Activated T-helper 1 cell treated with anti-CD3 and anti-CD28 coated beads, Interleukin-12 subunit alpha, Interleukin-12 subunit beta, Interleukin-2, Interleukin-4 antibody, amounts not matched to agents 30 ng/mL and 10 ng/mL and 1 ng/mL, durations not matched to agents 14 hours and 24 hours and 36 hours (primary cell): ENCODE measurements at places on chromosomes 16 and 17. TPM values are rescaled to one million over a fixed set of nuclear protein-coding genes. Genes with fewer than 3 reads are reported as not detected.

DNA sequence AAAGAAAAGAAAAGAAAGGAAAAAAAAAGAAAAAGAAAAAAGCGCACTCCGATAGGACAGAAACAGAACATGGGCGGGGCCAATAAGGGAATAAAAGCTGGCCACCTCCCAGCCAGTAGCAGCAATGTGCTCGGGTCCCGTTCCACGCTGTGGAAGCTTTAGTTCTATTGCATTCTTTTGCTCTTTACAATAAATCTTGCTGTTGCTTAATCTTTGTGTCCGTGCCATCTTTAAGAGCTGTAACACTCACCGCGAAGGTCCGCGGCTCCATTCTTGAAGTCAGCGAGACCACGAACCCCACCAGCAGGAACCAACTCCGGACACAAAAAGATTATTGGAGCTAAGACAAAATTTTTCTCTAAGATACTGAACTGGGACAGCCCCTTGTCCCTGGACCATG lies 3.1 kb upstream of the ARL5C start:
- H3K27me3 ChIP-seq, result peaks cover 31% of the 10 kb centered on the region
- H3K36me3 ChIP-seq, result no peaks in the 10 kb centered on the region
- H3K4me3 ChIP-seq, result no peak overlapping the region
- H3K27ac ChIP-seq, result no peak overlapping the region
- H3K4me1 ChIP-seq, result peaks cover 37% of the 10 kb centered on the region

DNA sequence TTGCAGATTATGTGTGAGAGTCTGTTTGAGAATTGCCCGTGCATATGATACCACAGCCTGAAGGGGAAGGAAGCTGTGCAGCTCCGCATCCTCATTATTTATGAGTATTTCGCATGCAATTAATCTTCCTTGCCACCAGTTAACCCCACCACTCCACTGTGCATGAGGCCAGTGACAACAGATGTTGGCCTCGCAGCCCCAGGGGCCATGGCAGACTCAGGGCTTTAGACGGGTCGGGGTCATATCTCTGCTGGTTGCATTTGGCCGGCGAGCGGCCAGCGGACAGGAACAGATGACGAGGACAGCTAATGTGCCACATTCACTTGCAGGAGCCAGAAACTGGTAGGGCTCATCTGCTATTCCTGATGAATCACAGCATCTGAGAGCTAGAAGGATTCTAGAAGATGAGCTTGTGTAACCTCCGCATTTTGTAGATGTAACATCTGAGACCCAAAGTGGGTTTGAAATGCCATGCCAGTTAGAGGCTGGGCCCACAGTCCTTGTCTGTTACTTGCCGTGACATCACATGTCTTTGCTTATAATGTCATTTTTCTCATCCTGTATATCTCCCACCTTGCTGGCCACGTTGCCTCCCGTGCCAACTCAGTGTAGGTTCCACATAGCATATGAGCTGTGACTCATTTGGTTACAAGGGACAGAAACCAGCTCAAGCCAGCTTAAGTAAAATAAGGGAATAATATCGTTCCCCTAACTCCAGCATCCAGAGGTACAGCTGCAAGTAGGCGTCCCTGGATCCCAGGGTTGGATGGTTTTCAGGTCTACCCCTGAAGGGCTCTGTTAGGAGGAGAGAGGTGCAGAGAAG lies 137.2 kb downstream of the SNX29 start:
- no peaks in the 10 kb centered on the region for H3K27me3 ChIP-seq
- H3K4me3 ChIP-seq, result no peak overlapping the region
- DNase-seq, result no peak
- no peaks in the 10 kb centered on the region for H3K4me1 ChIP-seq
- H3K27ac ChIP-seq, result no peak overlapping the region

KIF19 gene
- 0.10 and 0.13 TPM in 2 replicates for total RNA-seq

DNA sequence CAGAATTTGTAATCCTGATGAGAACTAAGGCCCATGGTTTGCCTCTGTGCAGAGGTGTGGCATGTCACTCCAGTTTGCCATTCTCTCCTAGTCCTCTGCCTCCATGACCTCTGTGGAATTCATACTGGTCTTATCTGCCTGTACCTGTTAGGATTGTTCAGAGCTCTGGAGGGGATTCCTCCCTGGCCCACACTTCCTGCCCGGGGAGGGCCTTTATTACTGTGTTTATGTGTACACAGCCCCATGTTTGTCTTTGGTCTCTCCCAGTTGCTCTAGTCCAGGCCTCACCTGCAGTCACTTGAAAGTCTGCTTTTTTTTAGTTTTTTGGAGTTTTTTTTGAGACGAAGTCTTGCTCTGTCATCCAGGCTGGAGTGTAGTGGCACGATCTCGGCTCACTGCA lies 36.4 kb downstream of the RHBDL3 start:
- H3K4me1 ChIP-seq, result no peaks in the 10 kb centered on the region
- H3K36me3 ChIP-seq, result no peaks in the 10 kb centered on the region
- no peak overlapping the region for H3K27ac ChIP-seq
- DNase-seq, result no peak

- H3K27me3 ChIP-seq, result no peaks in the 10 kb centered on the region
- no peak for DNase-seq
- peaks cover 4% of the 10 kb centered on the region for H3K36me3 ChIP-seq
- peaks cover 15% of the 10 kb centered on the region for H3K4me1 ChIP-seq
- H3K4me3 ChIP-seq, result no peak overlapping the region
- H3K27ac ChIP-seq, result no peak overlapping the region
Measured at GRCh38 chr16:88766975-88767374, 18.0 kb downstream of the PIEZO1 start.

- peaks cover 12% of the 10 kb centered on the region for H3K4me1 ChIP-seq
- peak overlapping the region; percentile 92 for H3K4me3 ChIP-seq
- H3K36me3 ChIP-seq, result no peaks in the 10 kb centered on the region
- no peak overlapping the region for H3K27ac ChIP-seq
Measured at GRCh38 chr17:58757162-58757613, 1.5 kb downstream of the PPM1E start.

GRCh38 chr16:79296491-79296890 lies 304.0 kb downstream of the MAF start:
- H3K4me3 ChIP-seq, result no peak overlapping the region
- no peak overlapping the region for H3K27ac ChIP-seq
- H3K4me1 ChIP-seq, result peaks cover 7% of the 10 kb centered on the region
- H3K27me3 ChIP-seq, result peaks cover 9% of the 10 kb centered on the region
- H3K36me3 ChIP-seq, result no peaks in the 10 kb centered on the region

- H3K27ac ChIP-seq, result no peak overlapping the region
- H3K4me3 ChIP-seq, result no peak overlapping the region
- DNase-seq, result no peak
- peaks cover 1% of the 10 kb centered on the region for H3K4me1 ChIP-seq
Measured at GRCh38 chr17:7191571-7192270, 12.6 kb upstream of the ASGR1 start.

DNA sequence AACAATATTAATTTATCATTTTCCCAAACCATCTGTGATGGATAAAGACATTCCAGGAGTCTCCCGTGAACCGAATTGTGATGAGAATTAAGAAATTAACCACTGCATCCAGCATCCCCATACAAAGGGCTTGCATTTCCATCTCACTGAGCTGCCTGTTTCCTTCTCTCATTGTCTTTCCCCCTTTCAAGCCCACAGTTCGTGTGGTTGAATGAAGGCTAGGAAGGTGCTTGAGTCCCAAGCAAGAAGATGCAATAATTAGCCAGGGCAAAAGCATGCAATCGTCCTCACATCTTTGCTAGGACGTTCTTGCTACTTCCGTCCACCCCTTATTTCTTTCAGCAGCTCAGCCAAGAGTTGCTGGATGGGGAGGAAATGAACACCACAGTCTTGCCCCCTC lies 146.1 kb downstream of the NTN1 start:
- H3K36me3 ChIP-seq, result no peaks in the 10 kb centered on the region
- H3K27me3 ChIP-seq, result peaks cover 2% of the 10 kb centered on the region
- no peak overlapping the region for H3K4me3 ChIP-seq
- H3K27ac ChIP-seq, result no peak overlapping the region
- DNase-seq, result no peak

DNA sequence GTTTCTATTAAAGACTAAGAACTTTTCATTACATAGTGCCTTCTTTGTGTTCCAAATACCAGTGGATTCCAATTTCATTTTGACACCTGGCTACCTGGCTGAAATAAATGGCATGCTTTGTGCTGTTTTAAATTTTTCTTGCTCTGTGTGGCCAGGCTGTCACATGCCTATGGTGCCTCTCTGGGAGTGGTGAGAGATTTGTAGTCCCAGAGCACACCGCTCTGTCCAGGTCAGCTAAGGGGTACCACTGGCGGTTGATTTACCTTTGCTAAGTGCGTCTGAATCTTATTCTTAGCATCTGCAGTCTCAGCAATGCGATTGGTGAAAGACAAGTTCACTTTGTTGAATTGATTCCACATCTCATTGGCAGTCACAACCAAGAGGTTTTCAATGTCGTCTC lies 29.4 kb downstream of the TEKT3 start:
- H3K36me3 ChIP-seq, result no peaks in the 10 kb centered on the region
- no peaks in the 10 kb centered on the region for H3K27me3 ChIP-seq
- H3K4me1 ChIP-seq, result no peaks in the 10 kb centered on the region
- no peak for DNase-seq

TTYH2 gene
- 5.7 and 6.8 TPM in 2 replicates for total RNA-seq

VKORC1 gene
- total RNA-seq, result 47.3 and 53.0 TPM in 2 replicates

- H3K27ac ChIP-seq, result peak overlapping the region; percentile 52
- DNase-seq, result no peak
- H3K27me3 ChIP-seq, result no peaks in the 10 kb centered on the region
- peaks cover 51% of the 10 kb centered on the region for H3K4me1 ChIP-seq
Measured at GRCh38 chr16:67803894-67804293, 2.5 kb downstream of the RANBP10 start.

RHBDF1 gene
- 0.52 and 0.96 TPM in 2 replicates for total RNA-seq

GRCh38 chr16:72783716-72784318 lies 264.1 kb downstream of the ZFHX3 start:
- H3K27me3 ChIP-seq, result peaks cover 30% of the 10 kb centered on the region
- peak overlapping the region; percentile 49 for H3K27ac ChIP-seq
- no peaks in the 10 kb centered on the region for H3K36me3 ChIP-seq

- no peak overlapping the region for H3K4me3 ChIP-seq
- H3K27ac ChIP-seq, result no peak overlapping the region
- no peaks in the 10 kb centered on the region for H3K4me1 ChIP-seq
Measured at GRCh38 chr17:19671433-19671832, 22.9 kb downstream of the ALDH3A2 start.

MT1F gene
- total RNA-seq, result 4.3 and 5.2 TPM in 2 replicates

- no peak overlapping the region for H3K4me3 ChIP-seq
- peaks cover 4% of the 10 kb centered on the region for H3K36me3 ChIP-seq
- no peaks in the 10 kb centered on the region for H3K27me3 ChIP-seq
- no peak overlapping the region for H3K27ac ChIP-seq
- no peak for DNase-seq
Measured at GRCh38 chr17:17051380-17051779, 9.1 kb downstream of the MPRIP start.

GRCh38 chr17:65593855-65594845 lies 32.7 kb upstream of the AXIN2 start:
- H3K4me3 ChIP-seq, result peak overlapping the region; percentile 12
- DNase-seq, result no peak
- no peak overlapping the region for H3K27ac ChIP-seq
- H3K27me3 ChIP-seq, result peaks cover 1% of the 10 kb centered on the region

DNA sequence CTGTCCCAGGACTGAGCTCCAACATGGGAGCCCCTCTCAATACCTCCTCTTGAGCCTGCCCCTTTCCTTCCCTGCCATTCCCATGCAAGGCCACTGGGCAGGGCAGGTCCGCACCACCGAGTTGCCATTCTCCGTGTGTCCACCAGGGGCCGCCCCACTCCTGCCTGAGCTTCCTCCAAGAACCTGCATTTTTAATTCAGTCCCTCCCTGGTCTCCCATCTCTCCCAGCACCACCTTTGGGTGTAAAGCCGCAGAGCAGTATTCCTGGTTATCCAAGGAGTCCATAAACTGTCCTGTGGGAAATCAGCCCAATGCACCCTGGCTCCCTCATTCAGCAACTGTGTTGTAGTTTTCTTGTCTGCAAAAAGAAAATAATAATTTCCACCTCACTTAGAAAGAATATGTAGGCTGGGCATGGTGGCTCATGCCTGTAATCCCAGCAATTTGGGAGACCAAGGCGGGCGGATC lies 15.9 kb upstream of the ANKRD40CL start:
- H3K36me3 ChIP-seq, result no peaks in the 10 kb centered on the region
- no peak overlapping the region for H3K4me3 ChIP-seq
- H3K27me3 ChIP-seq, result peaks cover 32% of the 10 kb centered on the region
- peaks cover 27% of the 10 kb centered on the region for H3K4me1 ChIP-seq
- DNase-seq, result peak; percentile 68

LPCAT2 gene
- 1.5 and 2.2 TPM in 2 replicates for total RNA-seq

DNA sequence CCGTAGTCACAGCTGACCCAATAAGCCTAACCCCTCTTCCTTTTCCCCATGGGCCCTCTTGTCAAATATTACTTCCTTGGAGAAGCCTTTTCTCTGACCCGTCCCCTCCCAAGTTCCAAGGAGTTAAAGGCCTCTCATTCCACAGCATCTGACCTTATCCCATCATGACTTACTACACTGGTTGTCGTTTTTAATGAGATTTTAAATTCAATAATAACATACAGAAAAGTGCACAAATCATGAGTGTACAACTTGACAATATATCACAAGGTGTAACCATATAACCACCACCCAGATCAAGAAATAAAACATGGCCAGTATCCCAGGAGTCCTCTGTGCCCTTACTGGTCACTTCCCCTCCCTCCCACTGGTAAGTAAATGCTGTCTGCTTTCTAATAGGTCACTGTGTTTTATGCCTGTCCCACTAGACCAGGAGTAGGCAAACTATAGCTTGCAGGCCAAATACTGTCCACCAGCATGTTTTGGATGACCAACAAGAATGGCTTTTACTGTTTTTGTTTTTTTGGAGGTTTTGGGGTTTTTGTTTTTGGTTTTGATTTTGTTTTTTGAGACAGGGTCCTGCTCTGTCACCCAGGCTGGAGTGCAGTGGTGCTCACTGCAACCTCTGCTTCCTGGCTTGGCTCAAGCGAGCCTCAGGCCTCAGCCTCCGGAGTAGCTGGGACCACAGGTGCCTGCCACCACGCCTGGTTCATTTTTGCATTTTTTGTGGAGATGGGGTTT lies 1.2 kb upstream of the FDXR start:
- H3K27ac ChIP-seq, result peak overlapping the region; percentile 87
- peaks cover 5% of the 10 kb centered on the region for H3K27me3 ChIP-seq
- peak overlapping the region; percentile 89 for H3K4me3 ChIP-seq
- DNase-seq, result no peak
- peaks cover 12% of the 10 kb centered on the region for H3K36me3 ChIP-seq

E4F1 gene
- 35.6 and 37.4 TPM in 2 replicates for total RNA-seq

GRCh38 chr17:75191584-75191983 lies 8.8 kb upstream of the SUMO2 start:
- DNase-seq, result no peak
- no peaks in the 10 kb centered on the region for H3K27me3 ChIP-seq

DNA sequence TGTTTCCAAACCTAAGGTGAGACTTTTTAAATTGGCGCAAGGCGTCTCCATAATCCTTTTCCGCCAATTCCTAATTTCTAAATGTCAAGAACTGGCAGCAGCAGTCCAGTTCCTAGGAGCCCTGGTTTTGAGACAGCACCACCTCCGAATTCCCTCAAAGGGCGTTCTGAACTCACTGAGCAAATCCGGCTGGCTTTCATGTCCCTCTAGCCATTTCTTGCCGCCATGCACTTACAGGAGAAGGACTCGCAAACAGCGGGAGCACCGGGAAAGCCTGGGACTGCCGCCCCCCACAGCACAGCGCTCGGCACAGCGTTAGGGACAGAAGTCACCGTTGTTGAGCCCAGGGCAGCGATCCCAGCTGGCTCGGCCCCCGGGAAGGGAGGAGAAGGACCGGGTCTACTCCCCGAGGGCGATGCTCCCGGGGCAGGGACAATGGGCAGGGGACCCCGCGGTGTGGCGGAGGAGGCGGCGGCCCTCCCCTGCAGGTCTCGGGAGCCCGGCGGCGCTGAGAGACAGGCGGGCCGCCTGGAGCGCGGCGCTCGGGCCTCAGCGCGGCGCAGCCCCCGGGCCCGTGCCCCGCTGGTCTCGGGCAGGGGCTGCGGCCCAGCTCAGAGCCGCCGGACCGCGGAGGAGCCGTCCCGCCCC lies 545 bp downstream of the ARHGAP17 start:
- H3K27ac ChIP-seq, result peak overlapping the region; percentile 89
- no peaks in the 10 kb centered on the region for H3K27me3 ChIP-seq
- H3K4me3 ChIP-seq, result peak overlapping the region; percentile 94
- no peak for DNase-seq
- H3K36me3 ChIP-seq, result peaks cover 18% of the 10 kb centered on the region
- peaks cover 73% of the 10 kb centered on the region for H3K4me1 ChIP-seq

SKAP1 gene
- total RNA-seq, result 48.7 and 51.9 TPM in 2 replicates
